CD14-positive monocyte (primary cell): ENCODE measurements at places on chromosomes 2 and 18.

DNA sequence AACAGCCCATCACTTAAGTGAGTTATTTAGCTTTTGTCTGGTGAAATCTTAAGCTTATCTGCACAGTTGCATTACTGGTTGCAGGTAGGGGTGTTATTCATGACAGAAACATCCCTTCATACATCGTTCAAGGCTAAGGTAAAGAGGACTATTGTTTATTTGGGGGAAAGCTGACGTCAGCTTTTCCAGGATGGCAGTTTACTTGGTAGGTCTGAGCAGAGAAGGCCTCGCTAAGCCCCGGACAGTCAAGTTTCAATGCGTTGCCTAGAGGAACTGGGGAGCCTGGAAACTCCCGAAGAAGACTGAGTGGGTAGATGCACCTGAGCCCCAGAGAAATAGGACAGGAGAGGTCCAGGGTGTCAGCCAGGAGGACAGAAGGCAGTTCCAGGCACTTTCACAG, 2.2 kb downstream of the RNU4ATAC start:
- no peak for DNase-seq

DNA sequence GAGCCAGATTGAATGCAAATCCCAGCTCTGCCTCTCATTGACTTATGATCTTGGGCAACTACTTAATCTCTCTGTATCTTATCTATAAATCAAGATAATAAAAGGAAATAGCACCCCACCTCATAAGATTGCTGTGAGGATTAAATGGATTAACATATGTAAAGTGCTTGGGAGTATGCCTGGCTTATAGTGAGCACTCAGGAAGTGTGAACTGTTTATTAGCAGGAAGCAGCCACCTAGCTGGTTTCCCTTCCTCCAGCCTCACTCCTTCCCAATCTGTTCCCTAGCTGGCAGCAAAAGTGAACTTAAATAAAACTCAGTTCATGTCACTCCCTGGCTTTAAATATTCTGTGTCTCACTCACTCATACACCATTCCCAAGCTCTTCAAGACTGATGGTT, 526.6 kb upstream of the PKDCC start:
- no peak for DNase-seq

- peak; percentile 86 for DNase-seq
Measured at GRCh38 chr2:108587621-108588020, 53.4 kb downstream of the LIMS1 start.

DNA sequence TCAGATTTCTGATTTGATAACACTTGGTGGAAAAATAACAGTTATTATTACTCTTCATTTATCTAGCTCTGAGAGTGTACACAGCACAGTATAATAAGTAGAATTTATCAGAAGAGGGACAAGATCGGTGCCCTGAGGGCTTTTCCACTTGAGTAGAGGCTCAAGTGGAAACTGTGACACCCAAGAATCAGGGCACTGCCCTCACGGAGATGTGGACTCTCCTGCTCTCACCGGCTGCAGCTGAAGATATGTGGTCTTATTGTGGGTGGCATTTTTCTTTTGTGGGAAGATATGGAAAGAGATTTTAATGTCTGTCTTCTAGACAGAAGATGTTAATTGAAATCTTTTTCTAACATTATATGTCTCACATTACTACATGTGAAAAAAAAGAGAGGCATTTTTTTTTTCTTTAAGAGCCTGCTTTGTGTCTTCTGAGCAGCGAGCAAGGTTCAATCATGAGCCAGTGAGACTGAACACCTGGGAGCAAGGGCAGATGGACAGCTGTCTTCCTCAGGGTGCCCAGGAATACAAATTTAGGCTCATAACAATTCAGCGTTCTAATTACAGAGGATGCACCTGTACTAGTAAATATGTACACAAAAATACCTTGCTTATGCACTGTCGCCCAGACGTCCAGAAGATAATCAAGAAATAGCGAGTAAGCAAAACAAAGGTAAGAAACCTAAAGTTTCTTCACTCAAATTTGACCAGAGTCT, 1098.2 kb upstream of the FANCL start:
- DNase-seq, result no peak

DNA sequence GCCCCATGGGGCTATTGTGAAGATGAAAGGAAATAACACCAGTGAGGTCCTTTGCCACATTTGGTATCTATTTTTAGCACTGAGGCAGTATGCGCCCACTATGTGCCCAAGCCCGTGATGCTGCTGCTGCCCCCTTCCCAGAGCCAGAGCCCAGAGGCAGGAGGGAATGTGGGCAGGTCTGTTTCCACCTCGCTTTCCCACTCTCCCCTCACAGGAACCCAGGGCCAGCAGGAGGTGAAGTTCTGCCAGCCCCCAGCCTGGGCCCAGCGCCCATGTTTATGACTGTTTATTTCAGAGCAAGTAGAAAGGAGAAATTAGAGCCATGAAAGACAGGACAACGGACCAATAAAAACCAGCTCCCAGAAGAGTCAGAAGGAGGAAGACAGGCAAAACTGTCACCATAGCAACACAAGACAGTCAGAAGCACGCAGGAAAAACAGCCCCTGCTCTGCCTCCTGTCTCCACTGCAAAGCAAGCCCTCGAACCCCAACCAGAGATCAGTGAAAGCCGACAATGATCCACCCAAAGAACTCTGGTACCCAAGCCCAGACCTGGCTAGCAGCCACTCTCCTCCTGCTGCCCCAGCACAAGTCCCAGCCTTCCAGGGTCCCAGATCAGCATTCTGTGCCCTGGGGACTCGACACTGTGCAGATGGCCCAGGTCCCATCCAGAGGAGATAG, 1.4 kb downstream of the CYRIA start:
- DNase-seq, result peak; percentile 94

- no peak for DNase-seq
Measured at GRCh38 chr2:79159653-79160052, at the start of gene REG3A. REG3A (minus strand) TSS chr2:79159753; CDS start chr2:79159405, 348 bp downstream.
